ENCODE measurements at places on chromosomes 3 and 15.
A peak's percentile ranks its signal among the peaks of the same experiment; 100 is the strongest.

DNA sequence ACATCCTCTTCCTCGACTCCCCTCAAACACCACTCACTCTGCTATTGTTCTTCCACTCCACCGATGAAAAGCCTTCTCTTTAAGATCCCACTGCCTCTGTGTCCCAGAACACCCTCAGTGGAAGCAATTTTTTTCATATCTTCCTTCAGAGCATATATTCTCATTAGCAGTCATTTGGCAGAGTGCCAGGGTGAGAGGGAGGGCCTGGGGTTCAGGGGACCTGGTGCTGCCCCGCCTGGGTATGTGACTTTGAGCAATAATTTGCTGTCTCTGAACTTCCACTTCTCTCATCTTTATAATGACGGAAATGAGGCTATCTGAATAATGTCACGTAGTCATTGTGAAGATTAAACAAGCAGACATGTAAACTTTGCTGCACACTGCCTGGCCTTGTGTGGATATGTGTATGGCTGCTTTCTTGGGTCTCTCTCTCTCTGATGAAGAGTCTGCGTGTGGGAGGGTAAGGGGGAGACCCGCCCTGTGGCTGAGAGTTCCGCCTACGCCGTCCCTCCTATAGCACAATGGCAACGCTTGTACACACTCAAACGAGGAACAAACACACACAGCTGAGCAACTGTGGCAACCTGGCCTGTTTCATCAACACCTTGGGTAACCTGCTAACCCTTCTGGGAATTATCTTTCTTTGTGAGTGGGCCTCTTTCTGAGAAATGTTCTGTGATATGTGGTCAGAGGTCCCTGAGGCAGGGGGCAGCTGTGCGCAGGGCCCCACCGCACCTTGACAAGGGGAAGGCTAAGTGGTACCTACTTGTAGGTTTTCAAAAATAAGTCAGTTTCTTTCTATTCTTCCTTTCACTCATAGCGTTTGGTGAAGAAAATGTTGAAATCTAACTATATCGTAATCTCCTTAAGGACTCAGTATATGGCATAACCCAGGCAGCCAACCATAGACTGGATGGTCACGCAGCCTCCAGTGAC, 369.8 kb downstream of the SV2B start:
- no peak for DNase-seq

DNA sequence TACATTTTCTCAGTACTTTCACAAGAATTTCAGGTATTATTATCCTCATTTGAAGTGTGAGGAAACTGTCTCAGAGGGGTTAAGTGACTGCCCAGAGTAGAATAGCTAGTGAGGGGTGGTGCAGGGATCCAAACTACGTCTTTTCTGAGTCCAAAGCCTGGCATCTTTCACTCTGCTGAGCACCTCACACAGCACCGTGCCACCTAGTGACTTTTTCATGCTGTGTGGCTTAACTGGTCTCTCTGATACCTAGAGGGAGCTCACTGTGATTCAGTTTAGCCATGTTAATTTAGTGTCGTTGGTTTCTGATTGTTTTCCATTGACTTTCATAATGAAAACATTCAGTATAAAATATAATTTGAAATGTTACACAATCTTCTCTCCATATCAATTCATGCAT, 91.4 kb upstream of the NLGN1 start:
- no peak for DNase-seq

- DNase-seq: peak; percentile 5
These were observed 76.9 kb upstream of the ABI3BP start for GRCh38 chr3:101069901-101070798.

DNA sequence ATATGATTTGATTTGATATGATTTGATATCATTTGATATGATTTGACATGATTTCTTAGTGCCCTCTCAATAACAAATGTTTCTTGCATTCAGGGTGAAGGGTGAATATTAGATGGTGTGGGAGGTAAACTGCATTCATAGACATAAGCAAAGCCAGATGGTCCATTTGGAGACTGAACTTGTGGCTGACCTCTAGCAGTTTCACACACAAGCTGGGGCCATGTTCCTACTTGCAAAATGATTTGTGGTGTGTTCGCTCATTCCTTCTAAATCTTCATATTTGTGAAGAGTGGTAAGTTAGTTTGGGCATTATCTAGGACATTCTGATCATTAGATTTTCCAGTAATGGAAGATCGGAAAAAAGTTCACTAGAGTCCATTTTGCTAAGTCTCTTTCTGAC, 40.5 kb upstream of the CCR4 start:
- DNase-seq: no peak

DNA sequence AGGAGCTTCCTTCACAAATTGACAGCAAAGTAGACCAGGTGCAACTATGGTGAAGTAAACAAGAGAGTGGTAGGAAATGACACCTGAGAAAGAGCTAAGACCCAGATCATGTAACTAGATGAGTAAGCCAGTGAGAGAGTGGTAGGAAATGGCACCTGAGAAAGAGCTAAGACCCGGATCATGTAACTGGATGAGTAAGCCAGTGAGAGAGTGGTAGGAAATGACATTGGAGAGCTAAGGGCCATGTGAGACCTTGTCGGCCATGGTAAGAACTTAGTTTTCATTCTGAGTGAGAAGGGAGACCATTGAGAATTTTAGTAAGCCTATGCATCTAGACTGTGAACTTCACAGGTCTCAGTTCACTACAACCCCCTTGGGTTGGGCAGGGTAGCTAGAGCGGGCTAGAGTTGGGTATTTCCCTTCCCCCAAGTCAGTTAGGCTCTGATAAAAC, 5.4 kb upstream of the SENP7 start:
- DNase-seq: peak; percentile 33

DNA sequence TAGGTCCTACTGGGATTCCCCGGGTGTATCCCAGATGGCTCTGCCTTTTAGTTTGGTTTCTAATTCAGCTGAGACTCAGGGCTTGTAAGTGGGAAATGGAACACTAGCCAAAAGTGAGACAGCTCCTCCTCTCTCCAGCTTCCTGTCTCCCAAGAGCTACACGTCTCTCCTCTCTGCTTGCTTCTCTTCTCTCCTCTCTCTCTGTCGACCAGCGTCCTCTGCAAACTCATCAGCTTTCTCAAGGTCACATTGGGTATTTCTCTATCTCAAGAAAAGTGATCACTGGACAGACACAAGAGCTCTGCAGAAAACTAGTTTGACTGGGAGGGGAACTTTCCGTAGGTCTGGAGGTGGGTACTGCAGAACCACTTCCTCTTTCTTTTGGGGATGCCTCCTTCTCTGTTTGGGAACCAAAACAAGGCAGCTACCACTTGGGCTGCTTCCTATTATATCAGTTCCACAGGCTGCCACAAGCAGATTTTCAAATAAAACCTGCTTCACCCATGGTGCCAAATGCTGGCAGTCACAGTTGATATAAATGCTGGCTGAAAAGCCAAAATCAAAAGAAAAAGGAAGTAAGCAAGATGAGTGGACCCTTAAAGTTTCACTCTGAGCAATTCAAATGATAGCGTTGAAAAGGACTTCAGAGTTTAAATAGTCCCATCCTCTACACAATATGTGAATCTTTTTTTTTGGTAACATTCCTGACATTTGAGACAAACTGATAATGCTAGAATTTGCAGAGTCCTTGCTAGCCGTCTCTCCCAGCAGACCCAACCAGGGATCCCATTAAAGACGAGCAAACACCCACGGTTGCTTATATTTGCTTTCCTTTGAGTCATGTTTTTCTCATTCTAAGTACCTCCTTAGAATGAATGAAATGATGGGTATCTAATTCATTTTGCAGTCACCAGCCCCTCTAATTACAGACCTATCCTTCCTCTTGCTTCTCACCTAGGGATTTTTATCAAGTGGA, 7.2 kb upstream of the DYNC1LI1 start:
- no peak for DNase-seq

GRCh38 chr3:99960941-99961340, 143.3 kb downstream of the CMSS1 start:
- DNase-seq: no peak

- peak; percentile 24 for DNase-seq
These were observed 124.4 kb upstream of the LIPC start for GRCh38 chr15:58307313-58307961.

DNA sequence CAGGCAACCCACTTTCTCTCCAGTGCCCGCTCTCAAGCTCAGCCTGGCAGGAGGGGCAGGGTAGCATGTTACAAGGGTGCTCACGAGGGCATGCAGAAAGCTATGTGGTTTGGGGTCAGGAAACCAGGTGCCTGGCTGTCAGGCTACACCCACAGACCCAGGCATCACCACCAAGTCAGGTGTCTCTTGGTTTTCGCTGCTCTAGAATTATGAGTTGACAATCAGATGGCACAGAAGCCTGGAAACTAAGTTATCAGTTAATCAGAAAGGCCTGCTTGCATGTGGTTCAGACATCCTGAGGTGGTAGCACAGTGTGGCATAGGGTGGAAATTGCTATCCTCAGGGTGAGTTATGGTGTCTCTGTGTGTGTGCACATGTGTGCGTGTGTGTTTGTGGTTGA, 16.2 kb upstream of the CCR9 start:
- DNase-seq: no peak

GRCh38 chr3:8482960-8483665, 18.5 kb upstream of the LMCD1 start:
- DNase-seq: peak; percentile 33

GRCh38 chr3:141391991-141392316, 23.6 kb downstream of the ZBTB38 start:
- DNase-seq: no peak

- peak; percentile 92 for DNase-seq
These were observed 8.6 kb downstream of the TLR9 start for GRCh38 chr3:52216585-52217408.

DNA sequence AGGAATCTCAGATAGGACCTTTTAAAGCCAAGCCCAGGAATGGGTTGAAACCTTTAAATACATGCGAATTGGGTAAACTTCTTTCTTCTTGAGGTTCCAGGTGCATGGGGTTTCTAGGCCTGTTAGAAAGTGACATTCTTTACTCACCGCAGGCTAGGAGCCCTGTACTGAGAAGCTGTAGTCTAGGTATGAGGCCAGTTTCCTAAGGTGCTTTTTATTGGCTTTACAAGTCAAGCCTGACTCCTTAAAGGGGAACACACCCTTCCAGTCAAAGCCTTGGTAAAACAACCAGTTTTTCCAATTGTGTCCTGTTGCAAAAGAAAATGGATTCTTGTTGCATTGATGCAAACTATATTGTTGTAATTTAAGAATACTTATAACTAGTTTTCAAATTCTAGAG, 76.1 kb upstream of the ATP11B start:
- DNase-seq: no peak

- DNase-seq: peak; percentile 51
These were observed 196.4 kb upstream of the NANOGP8 start for GRCh38 chr15:35281515-35281914.

- no peak for DNase-seq
These were observed 178.8 kb downstream of the POTEB3 start for GRCh38 chr15:21261396-21261964.

DNA sequence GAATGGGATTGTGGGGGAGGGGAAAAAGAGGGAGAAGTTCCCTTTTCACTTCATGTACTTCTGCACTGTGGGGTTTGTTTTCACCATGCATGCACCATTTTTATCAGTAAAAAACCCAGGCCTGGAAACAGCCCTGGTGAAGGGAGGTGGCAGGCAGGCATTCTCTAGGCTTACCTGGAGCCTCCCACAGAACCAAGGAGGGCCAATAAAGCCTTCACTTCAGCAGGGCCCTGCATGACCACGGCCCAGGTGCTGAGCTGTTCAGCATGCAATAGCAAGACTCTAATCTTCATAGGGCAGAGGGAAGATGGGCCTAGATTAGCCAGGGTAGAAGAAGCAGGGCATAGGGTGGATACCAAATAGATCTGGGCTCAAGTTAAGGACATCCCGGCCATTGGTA, 49.6 kb downstream of the SCN5A start:
- DNase-seq: no peak

DNA sequence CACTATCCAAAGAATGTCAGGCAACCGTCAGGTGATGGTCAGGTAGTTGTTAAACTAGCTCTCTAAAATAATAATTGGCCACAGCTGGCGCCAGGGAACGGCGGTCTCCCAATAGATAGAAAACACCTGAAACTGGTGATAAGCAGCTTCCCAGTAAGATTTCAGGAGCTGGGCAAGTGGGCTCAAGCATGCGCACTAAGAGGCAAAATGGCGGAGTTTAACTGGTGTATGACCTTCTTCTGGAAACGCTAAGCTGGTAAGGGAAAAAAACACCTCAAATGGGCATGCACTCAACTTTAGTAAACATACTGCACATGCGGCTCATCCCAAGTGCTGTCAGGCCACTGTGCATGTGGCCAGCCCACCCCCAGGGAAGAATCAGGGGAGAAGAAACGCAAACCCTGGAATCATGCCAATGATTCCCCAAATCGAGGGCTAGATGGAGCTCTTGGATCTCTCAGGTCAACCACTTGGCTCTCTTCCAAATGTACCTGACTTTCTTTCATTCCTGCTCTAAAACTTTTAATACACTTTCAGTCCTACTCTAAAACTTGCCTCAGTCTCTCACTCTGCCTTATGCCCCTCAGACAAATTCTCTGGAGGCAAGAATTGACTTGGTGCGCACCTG, 195.0 kb downstream of the ZNF621 start:
- DNase-seq: peak; percentile 32

GRCh38 chr15:64635499-64636495, 139.6 kb downstream of the RBPMS2 start:
- DNase-seq: peak; percentile 42

- DNase-seq: no peak
These were observed 295.7 kb downstream of the TUSC7 start for GRCh38 chr3:117005274-117005673.

- DNase-seq: no peak
These were observed 69.2 kb upstream of the TBC1D5 start for GRCh38 chr3:17811646-17812045.

DNA sequence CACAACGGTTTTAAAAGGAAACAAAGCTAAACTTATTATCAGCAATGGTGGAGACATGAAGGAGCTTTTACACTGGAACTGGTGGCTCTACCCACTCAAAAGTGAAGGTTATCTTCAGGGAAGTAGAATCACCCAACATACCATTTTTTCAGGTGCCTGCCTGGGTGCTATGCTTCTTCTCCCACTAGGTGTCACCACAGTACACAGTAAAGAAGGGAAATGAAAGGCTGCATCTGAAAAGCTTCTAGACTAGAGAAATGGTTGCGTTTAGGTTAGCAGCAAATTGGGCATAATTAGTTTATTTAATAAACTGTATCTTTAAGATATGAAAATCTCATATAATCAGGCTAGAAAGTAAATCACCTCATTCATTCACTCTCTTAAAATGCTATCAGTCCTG, 47.0 kb upstream of the SELENOK start:
- DNase-seq: peak; percentile 55

DNA sequence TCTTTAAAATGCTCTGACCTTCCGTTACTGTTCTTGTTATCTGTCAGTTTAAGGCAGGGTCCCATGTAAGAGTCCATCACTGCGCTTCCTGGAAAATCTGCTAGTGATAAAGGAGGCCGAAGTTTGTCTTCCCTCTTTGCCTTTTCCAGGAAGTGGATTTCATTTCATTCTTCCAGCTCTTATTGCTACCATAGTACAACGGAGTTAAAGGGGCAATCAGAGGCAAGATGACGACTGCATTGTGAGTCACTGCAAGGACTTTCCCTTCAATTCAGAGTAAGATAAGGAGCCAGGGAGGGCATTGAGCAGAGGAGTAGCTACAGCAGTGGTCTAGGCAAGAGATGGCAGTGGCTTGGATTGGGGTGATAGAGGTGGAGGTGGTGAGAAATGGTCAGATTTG, 17.2 kb upstream of the DET1 start:
- DNase-seq: no peak

Data from RWPE1 (cell line).